ENCODE measurements at places on chromosomes 7 and 10. TPM values are rescaled to one million over a fixed set of nuclear protein-coding genes. Genes with fewer than 3 reads are reported as not detected.

Gene CLCN1
- total RNA-seq = 0.34 TPM

GRCh38 chr10:67664942-67665341, 31.1 kb downstream of the CTNNA3 start:
- DNase-seq = no peak

- no peak for DNase-seq
These were observed 34.6 kb upstream of the PDE1C start for GRCh38 chr7:32104766-32105165.

DNA sequence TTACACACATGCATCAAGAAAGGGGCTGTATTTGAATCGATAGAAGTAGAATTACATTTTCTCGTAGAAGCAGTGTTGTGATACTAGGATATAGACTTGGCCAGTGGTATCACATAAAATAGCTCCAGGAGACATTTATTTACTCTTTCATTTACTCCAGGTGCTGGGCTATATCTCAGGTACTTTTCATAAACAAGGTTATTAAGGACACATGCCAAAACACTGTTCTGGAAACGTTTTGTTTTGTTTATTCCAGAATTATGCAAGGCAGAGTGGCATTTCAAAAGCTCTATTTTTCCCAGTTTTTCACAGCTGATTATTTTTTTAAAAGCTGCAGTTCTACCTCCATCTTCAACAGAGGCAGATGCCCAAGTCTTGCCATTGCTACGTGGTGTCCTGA, 37.8 kb upstream of the SEC61G start:
- no peak for DNase-seq

Gene EN2
- 3.2 TPM for total RNA-seq

Gene PNLIP
- not detected for total RNA-seq

DNA sequence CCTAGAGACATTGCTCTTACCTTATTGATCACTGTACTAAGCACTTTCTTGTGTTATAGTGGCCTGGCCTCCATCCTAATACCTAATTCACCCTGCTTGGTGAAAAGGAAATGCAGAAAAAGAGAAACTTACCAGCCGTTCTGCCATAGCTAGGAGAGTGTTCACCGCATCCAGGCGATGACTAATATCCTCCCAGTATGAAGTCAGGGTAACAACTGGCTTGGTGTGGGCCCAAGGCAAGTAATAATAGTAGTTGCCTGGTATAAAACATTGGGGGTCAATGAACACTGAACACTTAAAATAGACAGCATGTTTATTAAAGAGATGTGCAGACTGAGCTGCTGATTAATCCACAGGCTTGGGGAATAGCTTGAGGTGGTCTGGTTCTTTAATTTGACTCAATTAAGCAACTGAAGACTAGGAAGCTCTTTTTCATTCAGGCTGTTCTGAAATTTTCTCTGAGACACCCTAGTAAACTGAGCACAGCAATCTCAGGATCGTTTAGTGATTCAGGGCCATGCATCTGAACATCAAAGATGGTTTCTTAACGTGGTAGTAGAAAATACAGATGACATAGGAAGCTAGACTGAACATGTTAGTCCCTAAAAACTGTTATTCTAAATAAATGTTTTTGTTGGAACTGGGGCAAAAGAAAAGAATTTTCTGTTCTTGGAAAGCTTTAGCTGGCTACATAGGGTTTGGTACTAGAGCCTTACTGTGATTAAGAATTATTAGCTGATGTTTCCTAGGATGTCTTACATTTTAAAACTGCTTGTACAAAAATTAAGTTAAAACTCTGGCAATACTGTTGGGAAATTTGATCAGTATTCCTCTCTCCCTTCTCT, 102.2 kb downstream of the MYOF start:
- no peak for DNase-seq

DNA sequence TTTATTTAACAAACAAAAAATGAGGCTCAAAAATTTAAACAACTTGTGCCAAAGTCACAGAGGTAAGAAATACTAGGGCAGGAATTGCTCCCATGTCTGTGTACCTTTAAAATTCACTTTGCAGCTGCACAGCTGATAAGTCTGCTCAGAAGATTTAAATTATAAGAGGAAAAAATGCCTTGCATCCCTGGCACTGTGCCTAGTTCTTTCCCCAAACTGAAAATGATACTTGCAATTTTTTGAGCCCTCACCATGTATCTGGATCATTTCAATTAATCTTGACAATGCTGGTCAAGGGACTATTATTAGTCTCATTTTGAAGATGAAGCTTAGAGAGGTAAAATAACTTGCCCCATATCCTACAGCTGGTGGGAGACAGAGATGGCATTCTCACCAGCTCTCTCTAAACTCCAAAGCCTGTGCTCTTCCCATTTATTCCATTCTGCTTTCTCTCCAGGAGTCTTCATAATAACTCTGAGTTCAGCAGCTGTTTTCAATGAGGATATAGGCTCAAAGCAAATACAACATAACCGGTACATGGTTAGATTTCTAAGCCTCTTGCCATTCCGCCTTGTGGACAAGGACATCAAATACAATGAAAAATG, 350.5 kb upstream of the LRRTM3 start:
- DNase-seq = no peak

Gene TMEM176A
- 6.1 TPM for total RNA-seq

DNA sequence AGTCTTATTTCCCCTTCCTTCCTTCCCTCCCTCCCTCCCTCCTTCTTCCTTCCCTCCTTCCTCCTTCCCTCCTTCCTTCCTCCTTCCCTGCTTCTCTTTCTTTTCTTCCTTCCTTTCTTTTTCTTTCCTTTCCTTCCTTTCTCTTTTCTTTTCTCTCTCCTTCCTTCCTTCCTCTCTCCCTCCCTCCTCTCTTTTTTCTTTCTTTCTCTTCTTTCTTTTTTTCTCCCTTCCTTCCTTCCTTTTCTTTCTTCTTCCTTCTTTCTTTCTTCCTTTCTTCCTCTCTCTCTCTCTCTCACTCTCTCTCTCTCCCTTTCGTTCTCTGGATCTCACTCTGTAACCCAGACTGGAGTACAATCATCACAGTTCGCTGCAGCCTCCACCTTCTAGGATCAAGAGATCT, 6.2 kb downstream of the TMEM130 start:
- no peak for DNase-seq

DNA sequence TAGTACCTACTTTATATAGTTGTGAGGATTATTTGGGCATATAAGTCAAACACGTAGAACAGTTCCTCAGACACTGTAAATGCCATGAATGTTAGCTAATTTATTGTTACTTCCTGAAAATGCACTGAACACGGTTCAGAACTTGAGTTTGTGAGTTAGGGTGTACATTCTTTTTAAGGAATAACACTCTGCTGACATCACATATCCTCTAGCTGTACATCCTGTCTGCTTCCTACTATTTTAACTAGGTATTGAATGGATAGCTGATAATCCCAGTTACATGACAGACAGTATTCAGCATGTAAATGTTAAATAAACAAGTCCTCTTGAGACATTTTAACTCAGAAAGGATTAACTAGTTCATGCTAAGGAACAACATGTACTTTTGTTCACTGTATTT, 16.0 kb downstream of the SAMD8 start:
- DNase-seq = no peak

DNA sequence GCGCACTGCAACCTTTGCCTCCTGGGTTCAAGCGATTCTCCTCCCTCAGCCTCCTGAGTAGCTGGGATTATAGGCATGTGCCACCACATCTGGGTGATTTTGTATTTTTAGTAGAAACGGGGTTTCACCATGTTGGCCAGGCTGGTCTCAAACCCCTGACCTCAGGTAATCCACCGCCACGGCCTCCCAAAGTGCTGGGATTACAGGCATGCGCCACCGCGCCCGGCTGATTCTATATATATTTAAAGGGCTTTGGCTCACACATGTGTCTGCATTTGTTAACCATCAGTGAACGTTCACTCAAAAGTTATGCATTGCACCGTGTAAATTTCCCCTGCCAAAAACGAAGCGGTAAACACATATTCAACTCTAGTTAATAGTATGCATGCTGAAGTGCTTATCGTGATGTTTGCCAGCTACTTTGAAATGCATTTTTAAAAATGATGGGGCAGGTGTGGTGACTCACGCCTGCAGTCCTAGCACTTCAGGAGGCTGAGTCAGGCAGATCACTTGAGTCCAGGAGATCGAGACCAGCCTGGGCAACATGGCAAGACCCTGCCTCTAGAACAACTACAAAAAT, 17.7 kb upstream of the WIPI2 start:
- DNase-seq = no peak
